Left cardiac atrium (tissue), 4 donors: ENCODE measurements at places on chromosomes 6 and 20. TPM values are rescaled to one million over a fixed set of nuclear protein-coding genes. Genes with fewer than 3 reads are reported as not detected.
A peak's percentile ranks its signal among the peaks of the same experiment; 100 is the strongest.

GHRH gene
- 4.2 TPM for total RNA-seq

- no peak for DNase-seq
These were observed 345.8 kb upstream of the PRND start for GRCh38 chr20:4375881-4376280.

- no peak for DNase-seq
These were observed 46.3 kb downstream of the GNAS start for GRCh38 chr20:58898629-58899408.

C6orf15 gene
- total RNA-seq = not detected

GRCh38 chr20:49272654-49273053 is 5.2 kb downstream of the ZNFX1 start:
- no peak for DNase-seq

GRCh38 chr20:35571555-35571954 is 29.7 kb downstream of the ERGIC3 start:
- DNase-seq = no peak

- no peak for DNase-seq
These were observed 107.9 kb upstream of the CARMIL1 start for GRCh38 chr6:25171301-25171700.

- no peak for DNase-seq
These were observed 378.8 kb downstream of the QKI start for GRCh38 chr6:163793011-163793983.

MICB gene
- 2.1 TPM for total RNA-seq

CALHM5 gene
- 2.5 TPM for total RNA-seq

KHDC1L gene
- not detected for total RNA-seq

DNA sequence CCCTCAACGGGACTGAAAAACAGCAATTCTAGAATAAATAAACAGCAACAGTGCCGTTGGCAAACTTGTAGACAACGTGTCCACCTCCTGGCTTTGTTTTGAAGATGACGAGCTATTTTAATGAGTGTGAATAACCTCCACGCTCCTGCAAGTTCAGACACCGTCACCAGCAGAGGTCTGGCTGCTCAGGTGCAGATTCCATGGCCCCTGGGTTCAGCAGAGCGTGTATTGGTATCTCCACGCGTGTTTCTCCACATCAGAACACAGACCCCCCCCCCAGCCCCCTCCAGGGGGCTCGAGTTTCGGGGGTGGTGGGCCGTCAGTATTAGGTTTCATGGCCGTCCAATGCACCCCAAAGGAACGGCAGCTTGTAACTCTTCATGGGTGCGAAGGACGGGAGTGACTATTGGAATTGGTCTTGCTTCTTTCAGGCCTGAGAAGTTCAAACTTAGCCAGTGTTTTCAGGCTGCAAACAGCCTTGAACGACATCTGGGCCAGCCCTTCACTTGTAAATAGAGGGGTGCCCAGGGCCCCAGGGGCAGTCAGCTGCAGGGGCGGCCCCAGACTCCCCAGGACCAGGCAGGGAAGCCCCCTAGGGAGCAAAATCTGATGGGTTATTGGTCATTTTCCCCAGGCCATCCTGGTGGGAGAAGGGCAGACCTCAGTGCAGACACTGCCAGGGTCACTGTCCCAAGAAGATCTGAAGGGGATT is 308.6 kb downstream of the TAF4 start:
- DNase-seq = peak; percentile 1

VGLL2 gene
- 1.7 TPM for total RNA-seq

DNA sequence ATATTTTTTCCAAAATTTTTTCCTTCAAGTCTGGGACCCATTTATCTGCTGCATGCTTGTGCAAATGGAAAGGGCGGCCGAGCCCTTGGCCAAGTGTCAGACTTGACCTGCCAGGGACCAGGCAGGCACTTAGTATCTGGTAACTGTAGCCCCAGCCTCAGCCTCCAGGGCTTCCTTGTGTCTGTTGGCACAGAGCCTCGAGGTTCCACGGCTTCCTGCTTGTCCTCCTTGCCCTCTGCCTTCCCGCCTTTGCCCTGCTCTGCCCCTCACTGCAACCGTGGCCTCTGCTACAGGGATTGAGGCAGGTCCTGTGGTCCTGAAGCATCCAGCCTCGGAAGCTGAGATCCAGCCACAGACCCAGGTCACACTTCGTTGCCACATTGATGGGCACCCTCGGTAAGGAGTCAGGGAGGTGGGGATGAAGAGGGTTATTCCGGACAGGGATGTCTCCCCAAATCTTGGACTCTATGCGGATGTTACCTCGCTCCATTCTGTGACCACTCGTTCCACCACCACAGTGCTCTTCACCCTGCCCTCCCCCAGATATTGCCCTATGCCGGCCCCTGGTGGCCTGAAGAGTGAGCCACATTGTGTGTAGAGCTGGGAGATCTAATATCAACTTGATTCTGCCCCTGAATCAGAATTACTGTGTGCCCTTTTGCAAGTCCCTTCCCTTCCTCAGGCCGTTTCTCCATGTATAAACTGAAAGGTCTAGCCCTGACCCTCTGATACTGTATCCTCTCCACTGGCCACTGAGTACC is 41.5 kb upstream of the SRF start:
- DNase-seq = no peak

OPRL1 gene
- total RNA-seq = 0.71 TPM

DNA sequence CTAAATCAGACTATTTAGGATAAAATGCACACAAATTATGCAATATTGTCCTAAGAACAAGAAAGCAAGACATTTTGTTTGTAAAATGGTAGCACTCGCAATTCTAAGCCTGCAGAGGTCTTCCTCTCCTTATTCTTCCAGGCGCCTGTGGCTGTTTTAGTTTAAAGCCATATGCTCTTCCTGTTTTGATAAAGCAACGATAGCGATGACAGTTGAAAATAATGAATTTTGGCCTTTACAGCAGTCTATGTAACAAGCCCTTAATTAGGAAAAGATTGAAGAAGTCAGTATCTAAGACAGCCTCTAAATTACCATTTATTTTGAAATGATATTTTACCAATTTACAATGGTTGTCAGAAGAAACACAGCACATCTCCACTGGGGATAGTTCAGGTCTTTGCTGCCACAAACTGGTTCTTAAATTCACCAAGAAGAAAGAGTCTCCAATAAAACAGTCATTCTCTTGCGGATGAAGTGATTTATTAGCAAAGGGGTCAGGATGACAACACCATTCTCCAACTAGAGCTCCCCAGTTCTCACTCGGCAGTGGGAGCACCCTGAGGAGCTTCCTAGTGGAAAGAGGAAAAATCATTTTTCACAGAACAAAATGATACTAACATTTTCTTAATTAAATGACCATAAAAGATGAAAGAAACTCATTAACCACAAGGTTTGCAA is 21.4 kb downstream of the UBE3D start:
- no peak for DNase-seq

KCNK5 gene
- total RNA-seq = 0.76 TPM

DNA sequence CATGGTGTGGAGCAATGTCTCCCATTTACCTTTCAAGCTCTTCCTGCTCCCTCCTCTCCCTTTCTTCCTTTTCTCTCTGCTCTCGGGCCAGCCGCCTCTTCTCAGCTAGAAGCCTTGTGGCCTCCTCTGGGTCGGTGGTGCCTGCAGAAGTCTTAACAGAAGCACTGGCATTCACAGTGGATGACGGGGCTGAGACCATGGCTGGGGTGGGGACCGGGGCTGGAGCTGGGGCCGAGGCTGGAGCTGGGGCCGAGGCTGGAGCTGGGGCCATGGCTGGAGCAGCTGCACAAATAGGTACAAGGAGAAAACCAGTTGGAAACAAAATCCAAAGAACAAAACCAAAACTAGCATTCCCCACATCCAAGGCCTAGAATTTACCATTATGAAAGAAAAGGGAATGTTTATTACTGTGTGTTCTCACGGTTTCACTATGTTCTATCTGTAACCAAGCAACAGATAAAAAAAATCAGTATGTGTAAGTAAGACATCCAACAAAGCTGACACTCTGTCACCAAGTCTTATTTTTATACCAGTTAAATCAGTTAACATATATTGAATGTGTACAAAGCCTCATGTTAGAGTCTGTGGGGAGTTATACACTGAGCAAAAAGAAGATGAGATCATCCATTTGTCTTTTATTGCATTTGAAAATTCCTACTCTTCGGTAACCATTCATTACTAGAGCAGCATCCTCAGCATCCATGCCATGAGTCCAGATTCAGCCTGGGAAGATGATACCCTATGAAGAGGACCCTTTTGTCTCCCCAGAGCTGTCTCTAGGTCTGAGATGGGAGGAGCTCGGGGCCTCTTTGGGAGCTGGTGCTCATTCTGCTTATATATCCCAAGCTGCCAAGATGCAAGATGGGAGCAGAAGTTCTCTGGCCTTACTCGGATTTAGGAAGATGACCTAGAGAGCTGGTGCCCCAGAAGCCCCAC is 73.0 kb upstream of the BCLAF1 start:
- DNase-seq = no peak

DNA sequence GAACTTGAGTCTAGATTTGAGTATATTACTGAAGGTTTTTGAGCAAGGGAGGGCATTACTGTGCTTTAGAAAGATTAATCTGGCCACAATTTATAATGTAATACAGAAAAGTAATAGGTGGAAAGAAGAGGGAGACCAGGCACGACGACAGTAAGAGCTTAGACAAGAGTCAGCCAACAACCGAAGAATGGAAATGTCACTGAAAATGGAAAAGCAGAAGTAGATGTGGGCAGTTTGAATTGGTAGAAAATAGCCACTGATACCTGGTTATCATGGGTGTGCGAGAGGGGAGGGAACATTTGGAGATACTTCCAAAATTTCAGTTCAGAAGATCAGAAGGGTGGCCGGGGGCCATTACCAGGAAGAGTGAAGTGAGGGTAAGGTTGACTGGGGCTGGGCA is 339.1 kb downstream of the UTRN start:
- no peak for DNase-seq

DNA sequence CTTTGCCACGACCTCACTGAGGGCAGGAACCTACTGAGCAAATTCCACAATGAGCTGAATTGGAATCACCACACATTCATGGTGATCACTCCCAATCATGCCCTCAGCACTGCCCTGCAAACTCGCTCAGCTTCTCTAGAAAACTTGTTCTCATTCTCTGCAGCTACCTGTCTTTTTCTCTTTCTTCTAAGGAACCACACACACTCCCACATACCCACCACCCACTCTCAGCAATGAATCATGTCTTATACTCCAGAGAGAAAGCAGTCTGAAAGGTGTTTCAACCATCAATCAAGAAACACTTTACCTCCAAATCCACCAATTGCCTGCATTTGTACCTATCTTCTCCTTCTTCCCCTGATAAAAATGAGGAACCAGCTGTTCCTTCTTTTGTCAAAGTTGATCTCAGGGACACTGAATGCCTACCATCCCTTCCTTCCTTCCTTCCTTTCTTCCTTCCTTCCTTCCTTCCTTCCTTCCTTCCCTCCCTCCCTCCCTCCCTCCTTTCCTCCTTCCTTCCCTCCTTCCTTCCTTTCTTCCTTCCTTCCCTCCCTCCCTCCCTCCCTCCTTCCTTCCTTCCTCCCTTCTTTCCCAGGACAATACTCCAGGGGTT is 84.6 kb upstream of the SGK1 start:
- no peak for DNase-seq

BTN1A1 gene
- not detected for total RNA-seq

ZBTB46 gene
- 17.0 TPM for total RNA-seq

GSTA2 gene
- not detected for total RNA-seq

- DNase-seq = no peak
These were observed 3.7 kb downstream of the FLRT3 start for GRCh38 chr20:14333721-14334120.

MRPS18A gene
- 36.5 TPM for total RNA-seq

TBX18 gene
- total RNA-seq = 19.4 TPM

GRCh38 chr20:50893620-50894019 is 37.6 kb downstream of the ADNP start:
- no peak for DNase-seq

DNA sequence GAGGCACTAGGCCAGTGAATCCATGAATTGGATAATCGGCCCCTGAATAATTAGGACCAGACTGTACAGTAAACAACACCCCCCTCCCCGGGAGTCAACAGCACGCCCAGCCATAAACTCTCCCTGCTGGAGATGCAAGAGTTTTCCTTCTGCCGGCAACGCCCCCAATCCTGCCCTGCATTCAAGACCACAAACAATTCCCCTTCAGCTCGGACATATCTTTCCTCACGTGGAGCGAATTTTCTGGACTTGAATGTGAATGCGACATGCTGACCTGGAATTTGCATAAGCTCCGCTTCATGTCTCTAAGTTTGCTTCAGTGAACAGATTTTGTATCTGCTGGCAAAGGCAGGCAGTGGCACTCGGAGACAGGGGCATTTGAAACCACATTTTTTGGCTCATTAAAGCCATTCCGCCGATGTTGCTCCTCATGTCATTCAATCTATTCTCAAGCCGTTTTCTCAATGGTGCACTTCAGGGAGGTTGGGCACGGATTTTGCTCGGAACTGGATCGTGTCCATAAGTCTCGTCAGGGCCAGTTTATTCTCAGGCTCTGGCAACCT is 38.0 kb upstream of the GMPR start:
- DNase-seq = no peak

GRCh38 chr6:106107043-106107613 is 21.0 kb downstream of the PRDM1 start:
- DNase-seq = no peak

FHL5 gene
- total RNA-seq = 9.5 TPM

GRCh38 chr6:53496797-53497375 is 48.0 kb downstream of the GCLC start:
- no peak for DNase-seq

GRCh38 chr6:125940247-125941041 is 16.1 kb upstream of the HINT3 start:
- DNase-seq = no peak

DNA sequence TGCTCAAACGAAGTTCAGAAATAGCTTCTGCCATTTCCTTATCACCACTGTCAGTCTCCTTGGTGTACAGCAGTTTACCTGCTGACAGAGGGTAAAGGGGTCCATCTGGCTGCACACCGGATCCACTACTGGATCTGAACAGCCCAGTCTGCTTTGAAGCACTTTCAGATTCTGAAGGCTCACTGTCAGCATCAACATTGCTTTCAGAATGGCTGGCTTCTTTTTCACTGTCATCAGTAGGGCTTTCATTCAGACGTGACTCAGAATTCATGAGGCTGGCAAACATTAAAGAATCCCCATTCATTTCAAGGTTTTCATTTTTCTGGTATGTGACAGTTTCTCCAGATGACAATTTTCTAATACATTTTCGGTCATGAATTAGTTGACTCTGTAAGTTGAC is 21.0 kb upstream of the PNISR start:
- no peak for DNase-seq

- no peak for DNase-seq
These were observed 87.7 kb downstream of the HIVEP2 start for GRCh38 chr6:142857233-142857761.
